Posterior vena cava (tissue), 2 donors: ENCODE measurements at places on chromosomes 12 and 14. TPM values are rescaled to one million over a fixed set of nuclear protein-coding genes. Genes with fewer than 3 reads are reported as not detected.

DNA sequence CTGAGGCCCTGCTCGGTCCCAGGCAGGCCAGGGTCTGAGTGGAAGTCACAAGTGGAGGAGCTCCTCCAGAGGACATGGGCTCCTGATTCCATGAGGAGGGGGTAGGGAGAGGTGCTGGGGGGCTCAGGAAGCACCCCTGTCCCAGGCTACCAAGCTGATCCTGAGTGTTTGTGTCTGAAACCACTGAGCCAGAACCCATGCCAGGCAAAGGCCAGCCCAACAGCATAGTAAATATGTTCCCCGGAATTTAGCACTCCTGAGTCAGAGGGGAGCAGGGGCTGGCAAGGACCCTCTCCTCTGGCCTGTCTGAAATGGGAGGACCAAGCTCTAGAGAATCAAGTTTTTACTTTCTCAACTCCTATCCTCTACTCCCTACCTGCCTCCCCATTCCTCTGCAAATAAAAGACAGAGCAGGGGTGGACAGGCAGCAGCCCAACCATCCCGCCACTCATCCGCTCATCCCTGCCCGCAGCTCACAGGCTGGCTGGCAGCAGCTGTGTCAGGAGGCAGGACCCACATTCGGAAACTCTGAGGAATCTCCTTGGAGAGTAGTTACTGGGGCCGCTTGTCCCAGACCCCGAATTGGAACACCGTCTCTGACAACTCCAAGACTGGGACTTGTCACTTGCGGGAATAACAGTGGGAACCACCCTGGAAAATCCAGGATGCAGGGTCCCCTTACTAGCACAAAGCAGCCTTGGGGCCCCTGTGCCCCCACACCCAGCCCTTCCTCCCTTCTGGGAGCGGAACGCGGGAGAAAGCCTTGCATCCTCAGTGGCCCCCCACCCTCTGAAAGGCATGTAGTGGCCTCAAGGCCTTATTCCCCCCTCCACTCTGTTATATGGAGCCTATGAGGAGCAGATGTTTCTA lies 102.5 kb downstream of the ZFP36L1 start:
- no peak for DNase-seq

The SPIC gene
- not detected for total RNA-seq

GRCh38 chr12:83102499-83102898 lies 415.8 kb downstream of the TMTC2 start:
- DNase-seq = no peak

- DNase-seq = peak; percentile 84
These were observed 369.0 kb downstream of the DIO2 start for GRCh38 chr14:79842270-79842669.

GRCh38 chr12:20798554-20798953 lies 12.0 kb upstream of the SLCO1B3 start:
- no peak for DNase-seq

DNA sequence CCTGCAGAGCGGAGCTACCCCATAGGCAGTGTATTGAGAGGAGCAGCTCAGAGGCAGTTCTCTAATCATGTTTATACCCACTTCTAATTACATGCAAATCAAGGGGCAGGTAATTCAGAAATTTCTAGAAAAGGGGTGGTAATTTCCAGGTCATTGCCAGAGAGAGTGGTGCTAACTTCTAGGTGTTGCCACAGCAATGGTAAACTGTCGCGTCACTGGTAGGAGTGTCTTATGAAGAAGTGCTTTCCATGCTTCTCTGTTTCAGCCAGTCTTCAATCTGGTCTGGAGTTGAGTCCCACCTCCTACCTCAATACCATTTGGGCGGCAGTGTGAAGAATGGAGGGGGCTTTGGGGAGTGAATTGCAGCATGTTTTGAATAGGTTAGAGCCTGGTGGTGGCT lies 8.5 kb upstream of the AMN1 start:
- no peak for DNase-seq

- no peak for DNase-seq
These were observed 15.4 kb downstream of the DDX11 start for GRCh38 chr12:31089072-31089471.

DNA sequence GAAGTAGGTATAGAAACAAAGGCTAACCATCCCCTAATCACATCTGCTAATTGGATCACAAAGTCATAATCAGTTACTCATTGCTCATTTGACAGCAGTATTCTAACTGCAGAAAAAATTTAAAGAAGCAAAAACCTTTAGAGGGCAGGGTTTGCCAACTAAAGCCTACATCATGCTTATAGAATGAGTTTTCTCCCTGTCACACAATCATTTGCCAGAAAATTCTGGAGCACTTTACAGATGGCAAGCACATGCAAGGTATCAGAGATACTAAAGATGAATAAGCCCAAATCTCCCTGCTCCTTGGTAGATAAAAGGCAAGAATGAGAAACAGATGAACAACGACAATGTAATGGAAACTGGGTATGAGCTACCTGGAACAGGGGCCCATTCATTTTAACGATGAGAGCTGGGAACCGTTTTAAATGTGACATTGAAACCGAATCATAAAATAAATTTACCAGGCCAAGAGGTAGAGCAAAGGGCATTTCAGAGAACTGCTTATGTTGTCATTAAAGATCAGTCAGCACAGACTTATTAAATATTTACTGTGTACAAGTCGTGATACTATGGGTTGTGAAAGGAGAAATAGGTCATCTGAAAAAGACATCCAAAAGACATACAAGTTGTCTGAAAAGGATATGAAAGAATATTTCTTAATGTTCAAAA lies 211.4 kb upstream of the ABCD2 start:
- no peak for DNase-seq

- no peak for DNase-seq
These were observed 25.0 kb downstream of the DAD1 start for GRCh38 chr14:22563987-22564386.

GRCh38 chr12:286531-287300 lies 24.1 kb upstream of the SLC6A13 start:
- DNase-seq = no peak

DNA sequence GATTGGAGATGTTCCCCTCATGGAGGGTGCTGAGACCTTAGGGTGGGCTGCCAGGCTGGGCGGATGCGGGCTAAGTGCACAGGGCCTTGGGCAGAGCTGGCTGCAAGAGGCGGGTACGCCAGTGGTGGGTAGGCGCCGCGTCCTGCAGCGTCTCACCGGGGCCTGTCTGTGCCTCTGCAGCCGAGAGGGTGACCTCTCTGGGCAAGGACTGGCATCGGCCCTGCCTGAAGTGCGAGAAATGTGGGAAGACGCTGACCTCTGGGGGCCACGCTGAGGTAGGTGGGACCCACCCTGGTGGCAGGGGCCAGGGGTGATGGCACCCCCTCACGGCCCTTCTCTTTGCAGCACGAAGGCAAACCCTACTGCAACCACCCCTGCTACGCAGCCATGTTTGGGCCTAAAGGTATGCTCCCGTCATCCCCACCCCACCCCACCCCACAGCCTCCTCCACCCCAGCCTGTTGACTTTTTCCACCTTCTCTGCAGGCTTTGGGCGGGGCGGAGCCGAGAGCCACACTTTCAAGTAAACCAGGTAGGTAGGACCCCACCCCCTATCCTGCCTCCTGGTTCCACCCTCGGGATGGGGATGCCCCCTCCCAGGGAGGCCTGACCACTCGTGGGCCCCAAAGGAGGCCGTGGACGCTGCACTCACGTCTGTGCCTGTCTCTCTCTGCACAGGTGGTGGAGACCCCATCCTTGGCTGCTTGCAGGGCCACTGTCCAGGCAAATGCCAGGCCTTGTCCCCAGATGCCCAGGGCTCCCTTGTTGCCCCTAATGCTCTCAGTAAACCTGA lies 1.5 kb downstream of the CRIP1 start:
- no peak for DNase-seq
